ENCODE measurements at places on chromosomes 6 and 20.

DNA sequence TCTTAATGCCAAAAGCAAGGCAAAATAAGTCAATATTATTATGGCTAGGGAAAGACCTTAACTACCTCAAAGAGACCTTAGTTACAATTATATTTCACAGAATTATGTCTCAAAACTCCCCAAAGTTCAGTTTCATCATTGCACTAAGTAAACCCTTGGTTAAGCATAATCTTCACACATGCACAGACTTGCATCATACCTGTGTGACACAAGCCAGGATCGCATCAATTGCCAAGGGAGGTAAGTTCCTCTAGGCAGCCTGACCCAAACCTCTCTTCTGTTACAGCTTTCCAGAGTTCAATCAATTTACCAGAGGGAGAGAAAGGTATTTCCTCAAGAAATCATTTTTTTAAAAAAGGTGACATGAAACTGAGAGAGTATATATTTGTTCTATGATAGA, 31.9 kb upstream of the PRSS35 start:
- no peak for DNase-seq

GRCh38 chr6:126307849-126308248, 32.1 kb upstream of the CENPW start:
- no peak for DNase-seq

DNA sequence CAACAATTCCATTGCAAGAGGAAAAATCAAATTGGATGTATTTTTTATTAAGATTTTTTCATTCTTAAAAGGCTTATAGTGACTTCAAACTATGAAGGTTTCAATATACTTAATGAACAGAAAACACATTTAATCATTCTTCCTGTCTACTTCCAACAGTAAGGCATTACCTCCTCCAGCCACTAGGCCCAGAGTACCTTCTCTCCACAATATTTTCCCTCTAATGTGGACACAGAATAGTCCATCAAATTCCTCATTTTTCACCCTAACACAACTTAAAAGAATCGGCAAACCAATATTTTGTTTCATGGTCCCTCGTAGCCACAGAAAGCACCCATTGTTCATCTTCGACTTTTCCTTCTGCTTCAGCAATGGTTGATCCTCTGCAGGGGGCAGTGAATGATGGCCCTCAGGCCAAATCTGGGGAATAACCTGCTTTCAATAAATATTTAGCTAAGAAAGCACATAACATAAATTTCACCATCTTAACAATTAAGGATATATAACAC, 335.4 kb upstream of the ID4 start:
- no peak for DNase-seq

GRCh38 chr6:93721386-93722048, 302.2 kb upstream of the EPHA7 start:
- DNase-seq, result no peak

GRCh38 chr20:37979021-37979985, 54.0 kb downstream of the TTI1 start:
- DNase-seq, result no peak

DNA sequence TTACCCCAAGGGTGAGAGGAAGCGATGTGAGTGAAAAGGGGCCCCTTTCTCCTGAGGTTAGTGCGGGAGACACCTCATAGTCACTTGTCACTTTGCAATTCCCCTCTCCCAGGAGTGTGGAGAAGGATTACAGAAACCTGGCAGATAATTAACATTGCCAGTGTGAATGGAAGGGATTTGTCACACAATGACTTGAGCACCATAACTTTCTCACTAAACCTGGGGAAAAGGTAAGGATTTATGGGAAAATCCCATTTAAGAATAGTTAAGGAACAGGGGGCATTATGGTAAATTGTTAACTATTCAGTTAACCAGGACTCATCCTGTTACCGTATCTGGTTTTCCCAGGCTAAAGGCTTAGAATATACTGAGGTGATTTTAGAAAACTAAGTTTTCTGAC, 219.5 kb upstream of the JAG1 start:
- DNase-seq, result no peak

GRCh38 chr20:10639737-10640556, 33.9 kb downstream of the JAG1 start:
- no peak for DNase-seq

DNA sequence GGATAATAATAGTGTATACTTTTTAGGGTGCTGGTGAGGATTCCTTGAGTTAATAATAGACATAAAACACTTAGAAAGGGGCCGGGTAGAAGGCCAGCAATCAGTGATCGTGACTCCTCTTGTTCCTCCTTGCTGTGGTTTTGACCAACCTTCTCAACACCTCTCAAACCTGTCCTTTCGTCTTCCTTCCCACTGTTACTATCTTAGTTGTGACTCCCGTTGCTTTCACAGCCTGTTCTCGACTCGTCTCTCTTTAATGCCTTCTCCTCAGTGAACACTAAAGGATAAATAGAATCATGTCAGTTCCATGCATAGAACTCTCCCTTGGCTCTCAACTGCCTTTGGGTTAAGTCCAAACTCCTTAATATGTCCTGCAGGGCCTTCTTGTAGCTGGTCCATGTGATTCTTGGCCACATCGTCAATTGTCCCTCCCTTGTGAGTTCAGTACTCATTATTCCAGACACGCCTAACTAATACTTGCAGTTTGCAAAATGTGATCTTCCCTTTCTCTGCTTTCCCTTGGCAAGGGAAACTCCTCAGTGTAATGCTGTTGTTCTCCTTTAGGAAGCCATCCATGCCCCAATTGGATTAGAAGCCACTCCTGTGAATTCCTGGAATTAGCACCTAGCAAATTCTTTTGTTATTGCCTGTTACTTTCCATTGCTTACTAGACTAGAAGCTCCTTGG, 164.9 kb downstream of the UTRN start:
- DNase-seq, result no peak
